ENCODE measurements at places on chromosomes 6 and 20.

GRCh38 chr20:667351-668034 is 8.1 kb downstream of the SCRT2 start:
- peak; percentile 81 for DNase-seq

- DNase-seq: peak; percentile 85
Observed at GRCh38 chr6:31663961-31664789, 622 bp downstream of the GPANK1 start.

- DNase-seq: no peak
Observed at GRCh38 chr6:144160431-144161005, 10.2 kb downstream of the STX11 start.

GRCh38 chr6:112196306-112196705 is 58.1 kb downstream of the LAMA4 start:
- no peak for DNase-seq

DNA sequence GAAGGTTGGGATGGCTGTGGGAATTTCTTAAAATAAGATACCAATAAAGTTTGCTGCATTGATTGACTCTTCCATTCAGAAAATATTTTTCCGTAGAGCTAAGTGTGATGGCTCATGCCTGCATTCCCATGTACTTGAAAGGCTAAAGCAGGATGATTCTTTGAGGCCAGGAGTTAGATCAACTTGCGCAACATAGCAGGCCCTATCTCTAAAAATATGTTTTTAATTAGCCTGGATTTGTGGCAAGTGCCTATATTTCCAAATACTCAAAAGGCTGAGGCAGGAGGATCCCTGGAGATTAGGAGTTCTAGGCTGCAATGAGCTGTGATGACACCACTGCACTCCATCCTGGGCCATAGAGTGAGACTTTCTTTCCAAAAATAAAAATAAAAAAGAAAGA is 431.2 kb upstream of the PTCHD4 start:
- DNase-seq: no peak

- peak; percentile 24 for DNase-seq
Observed at GRCh38 chr20:38628580-38629470, 27.2 kb downstream of the ARHGAP40 start.

- no peak for DNase-seq
Observed at GRCh38 chr20:45581702-45582101, 2.6 kb upstream of the WFDC8 start.

DNA sequence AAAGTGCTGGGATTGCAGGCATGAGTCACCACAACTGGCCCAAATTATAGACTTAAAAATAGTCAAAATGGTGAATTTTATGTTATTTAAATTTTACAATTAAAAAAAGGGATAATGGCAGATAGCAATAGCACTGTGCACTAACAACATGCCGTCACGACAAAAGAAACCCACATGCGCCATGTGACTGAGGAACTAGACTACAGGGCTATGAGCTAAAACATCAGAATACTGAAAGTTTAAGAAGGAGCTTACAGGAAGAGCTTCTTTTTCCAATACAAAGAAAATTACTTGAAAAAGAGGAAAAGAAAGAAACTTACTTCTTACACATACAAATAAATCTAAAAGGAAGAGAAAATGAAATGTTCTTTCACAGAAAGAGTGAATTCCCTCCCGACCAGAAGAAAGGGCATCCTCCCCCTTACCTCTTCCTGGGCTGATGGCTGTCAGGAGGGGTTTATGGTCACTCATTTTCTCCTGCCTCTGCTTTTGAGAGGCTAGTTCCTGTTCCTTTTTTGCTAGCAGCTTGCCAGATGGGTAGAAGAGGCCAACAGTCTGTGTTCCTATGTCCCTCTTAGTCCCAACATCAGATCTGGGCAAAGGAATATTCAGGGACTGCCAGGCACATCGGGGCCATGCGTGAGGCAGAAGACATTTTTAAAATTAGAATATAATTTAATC is 54.5 kb downstream of the DZANK1 start:
- DNase-seq: no peak

- no peak for DNase-seq
Observed at GRCh38 chr6:116542426-116542825, 3.1 kb downstream of the TRAPPC3L start.

- no peak for DNase-seq
Observed at GRCh38 chr20:62900692-62901584, 25.4 kb downstream of the DIDO1 start.

DNA sequence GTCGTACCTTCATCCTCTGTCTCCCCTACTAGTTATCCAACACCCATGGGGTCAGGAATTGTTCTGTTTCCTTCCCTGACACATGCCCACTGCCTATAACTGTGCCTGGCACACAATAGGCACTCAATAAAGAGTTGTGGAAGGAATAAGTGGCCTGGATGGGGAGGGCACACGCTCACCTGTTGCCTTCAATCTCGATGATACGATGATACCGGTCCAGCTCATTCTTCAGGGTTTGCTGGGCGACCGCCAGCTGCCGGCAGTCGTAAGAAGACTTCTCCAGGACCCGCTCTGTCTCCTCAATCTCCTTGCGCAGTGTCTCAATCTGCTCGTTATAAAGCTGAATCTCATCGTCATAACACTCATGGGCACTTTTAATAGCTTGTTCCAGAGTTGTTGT is 32.5 kb downstream of the BFSP1 start:
- no peak for DNase-seq

- no peak for DNase-seq
Observed at GRCh38 chr6:113978084-113978675, 7.2 kb upstream of the HDAC2 start.

GRCh38 chr6:51490101-51490500 is 597.3 kb downstream of the PKHD1 start:
- DNase-seq: no peak

DNA sequence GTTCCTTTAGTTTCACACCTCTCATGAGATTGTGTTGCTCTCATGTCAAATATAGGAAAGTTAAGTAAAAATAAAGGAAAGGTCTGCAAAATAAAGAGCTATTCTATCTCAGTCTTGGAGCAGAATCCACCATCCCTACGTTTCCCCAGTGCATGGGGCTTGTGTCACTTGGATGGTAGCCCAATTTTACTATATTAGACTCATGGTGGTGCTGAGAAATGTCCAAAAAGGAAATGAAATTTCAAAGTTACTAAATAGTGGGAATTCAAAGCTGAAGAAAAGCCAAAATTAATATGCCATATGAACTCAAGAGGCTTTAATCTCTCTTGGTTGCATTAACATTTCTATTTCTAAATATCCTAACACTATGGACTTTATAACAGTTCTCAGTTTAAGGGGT is 1283.3 kb upstream of the GJE1 start:
- DNase-seq: no peak

- DNase-seq: no peak
Observed at GRCh38 chr20:19115581-19115980, 96.9 kb upstream of the SLC24A3 start.

DNA sequence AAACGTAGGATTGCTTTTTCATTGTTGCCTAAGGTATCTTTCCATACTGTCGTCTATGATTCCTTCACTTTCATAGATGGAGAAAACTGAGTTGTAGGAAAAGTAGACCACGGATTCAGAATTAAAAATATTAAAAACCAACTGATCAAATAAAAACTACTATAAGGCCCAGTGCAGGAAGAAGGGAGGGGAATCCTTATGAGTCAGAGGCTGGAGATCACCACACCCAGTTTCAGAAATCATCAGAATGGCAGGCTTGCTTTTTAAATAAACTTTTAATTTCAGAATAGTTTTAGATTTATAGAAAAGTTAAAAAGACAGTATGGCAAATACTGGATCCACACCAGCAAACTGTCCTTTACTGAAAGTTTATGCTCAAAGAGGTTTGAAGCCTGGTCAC is 32.0 kb upstream of the POPDC3 start:
- no peak for DNase-seq

GRCh38 chr6:24440897-24441598 is 38.3 kb downstream of the MRS2 start:
- DNase-seq: no peak

DNA sequence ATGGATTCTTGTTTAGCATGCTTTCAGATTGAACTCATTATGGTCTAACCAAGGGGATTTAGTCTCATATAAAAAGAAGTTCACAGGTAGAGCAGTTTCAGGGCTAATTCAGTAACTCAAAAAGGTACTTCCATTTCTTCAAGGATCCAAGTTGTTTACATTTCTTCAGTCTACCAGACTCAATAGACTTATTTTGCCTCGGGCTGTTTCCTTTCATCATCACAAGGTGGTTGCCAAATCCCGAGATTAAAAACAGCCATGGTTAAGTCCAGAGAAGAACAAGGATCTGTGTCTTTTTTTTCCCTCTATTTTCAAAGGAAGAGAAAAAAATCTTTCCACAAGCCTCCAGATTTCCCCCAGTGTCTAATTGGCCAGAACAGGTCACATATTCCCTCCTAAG is 69.8 kb upstream of the SNX9 start:
- no peak for DNase-seq

DNA sequence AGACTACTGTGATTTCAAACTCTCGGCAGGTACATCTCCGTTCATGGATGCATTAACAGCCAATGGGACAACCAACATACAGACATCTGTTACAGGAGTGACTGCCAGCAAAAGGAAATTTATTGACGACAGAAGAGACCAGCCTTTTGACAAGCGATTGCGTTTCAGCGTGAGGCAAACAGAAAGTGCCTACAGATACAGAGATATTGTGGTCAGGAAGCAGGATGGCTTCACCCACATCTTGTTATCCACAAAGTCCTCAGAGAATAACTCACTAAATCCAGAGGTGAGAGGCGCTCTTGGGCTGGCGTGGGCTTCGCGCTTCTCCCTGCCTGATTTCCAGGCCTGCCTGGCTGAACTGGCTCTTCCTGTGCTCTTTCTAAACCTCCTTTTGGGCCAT is 68.4 kb downstream of the RPP40 start:
- DNase-seq: no peak

- peak; percentile 1 for DNase-seq
Observed at GRCh38 chr6:104789770-104790190, 69.9 kb downstream of the HACE1 start.

GRCh38 chr6:33634161-33634727 is 13.1 kb downstream of the ITPR3 start:
- DNase-seq: no peak

GRCh38 chr20:3744806-3745685 is 12.6 kb downstream of the HSPA12B start:
- no peak for DNase-seq

All from H54 (cell line).